ENCODE measurements at places on chromosomes 2 and 18.

DNA sequence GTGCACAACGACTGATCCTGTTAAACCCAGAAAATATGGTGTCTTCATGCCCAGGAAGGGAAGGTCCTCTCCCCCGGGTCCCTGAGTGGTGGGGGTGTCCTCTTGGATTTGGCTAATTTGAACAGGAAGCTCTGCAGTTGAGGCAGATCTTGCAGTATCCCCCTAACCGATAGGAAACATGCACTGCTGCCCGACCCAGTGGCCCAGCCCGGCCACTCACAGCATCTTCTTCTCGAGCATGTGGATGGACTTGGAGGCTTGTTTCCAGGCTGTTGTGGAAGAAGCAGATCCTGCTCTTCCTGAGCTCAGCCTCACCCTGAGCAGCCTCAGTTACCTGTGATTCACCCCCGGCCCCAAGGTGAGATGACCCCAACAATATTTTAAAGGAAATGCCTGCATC lies 46.4 kb upstream of the ASB1 start:
- DNase-seq = no peak

DNA sequence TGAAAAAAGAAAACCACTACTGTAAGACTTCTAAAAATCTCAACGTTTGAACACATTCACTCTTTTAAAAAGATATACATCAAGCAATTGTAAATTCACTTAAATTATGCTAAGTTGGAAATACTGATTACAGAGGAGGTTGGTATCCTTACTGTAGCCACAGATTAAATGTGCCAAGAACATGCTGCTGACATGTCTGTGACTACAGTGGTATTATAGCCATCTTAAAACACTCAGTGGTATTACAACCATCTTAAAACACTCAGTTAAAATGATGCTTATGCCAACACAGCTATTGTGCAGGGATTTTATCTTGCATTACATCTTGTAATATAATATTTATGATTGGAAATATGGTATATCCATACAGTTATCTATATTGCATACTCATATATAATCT lies 50.0 kb downstream of the TMEM131 start:
- DNase-seq = no peak

DNA sequence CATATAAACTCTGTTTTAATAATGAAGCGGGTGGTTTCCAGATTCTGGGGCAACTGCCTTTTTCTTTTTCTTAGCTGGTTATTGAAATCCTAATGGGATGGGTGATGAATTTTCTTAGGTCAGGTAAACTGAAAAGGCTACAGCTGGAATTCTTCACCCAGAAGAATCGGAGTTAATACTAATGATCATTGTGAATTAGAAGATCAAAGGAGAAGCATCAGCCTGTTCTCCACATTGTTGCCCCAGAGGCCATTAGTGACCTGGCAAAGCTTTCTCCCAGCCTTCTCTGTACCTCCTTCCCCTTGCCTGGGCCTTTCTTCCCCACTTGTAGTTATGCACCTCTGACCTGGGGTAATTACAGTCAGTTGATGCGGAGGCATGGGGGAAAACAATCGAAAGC lies 82.8 kb downstream of the MEIS1 start:
- no peak for DNase-seq

DNA sequence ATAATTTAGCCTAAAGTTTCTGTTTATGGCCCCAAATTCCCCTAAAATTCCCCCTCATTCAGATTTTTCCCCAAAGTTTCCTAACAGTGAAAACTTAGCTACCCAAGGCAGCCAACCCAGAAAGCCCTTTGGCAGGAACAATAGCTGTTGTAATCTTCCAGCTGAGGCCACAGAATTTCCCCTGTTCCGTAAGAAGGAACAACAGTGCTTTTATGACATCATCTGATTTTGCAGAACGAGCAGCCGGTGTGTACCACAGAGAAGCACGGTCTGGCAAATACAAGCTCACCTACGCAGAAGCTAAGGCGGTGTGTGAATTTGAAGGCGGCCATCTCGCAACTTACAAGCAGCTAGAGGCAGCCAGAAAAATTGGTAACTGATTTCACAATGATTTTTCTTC lies 6.3 kb downstream of the TNFAIP6 start:
- DNase-seq = peak; percentile 58

- DNase-seq = peak; percentile 51
Observed at GRCh38 chr2:236512902-236513435, 56.7 kb upstream of the ACKR3 start.

DNA sequence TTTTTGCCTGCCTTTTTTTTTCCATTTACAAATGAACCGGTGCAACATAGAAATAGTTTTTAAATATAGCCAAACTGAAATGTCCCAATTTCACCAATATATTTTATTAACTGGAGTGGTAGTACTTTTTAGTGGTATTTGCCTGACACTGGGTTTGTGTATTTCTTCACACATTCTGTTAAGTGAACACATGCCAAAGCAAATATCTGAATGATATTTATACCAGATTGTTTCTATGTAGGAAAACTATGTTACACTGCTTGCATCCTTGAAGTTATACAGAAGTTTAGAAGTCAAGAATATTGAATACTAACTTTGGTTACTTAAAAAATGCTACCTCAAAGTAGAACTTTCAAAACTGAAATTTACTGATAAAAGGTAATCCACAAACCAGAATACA lies 19.4 kb upstream of the ITPRID2 start:
- DNase-seq = no peak

DNA sequence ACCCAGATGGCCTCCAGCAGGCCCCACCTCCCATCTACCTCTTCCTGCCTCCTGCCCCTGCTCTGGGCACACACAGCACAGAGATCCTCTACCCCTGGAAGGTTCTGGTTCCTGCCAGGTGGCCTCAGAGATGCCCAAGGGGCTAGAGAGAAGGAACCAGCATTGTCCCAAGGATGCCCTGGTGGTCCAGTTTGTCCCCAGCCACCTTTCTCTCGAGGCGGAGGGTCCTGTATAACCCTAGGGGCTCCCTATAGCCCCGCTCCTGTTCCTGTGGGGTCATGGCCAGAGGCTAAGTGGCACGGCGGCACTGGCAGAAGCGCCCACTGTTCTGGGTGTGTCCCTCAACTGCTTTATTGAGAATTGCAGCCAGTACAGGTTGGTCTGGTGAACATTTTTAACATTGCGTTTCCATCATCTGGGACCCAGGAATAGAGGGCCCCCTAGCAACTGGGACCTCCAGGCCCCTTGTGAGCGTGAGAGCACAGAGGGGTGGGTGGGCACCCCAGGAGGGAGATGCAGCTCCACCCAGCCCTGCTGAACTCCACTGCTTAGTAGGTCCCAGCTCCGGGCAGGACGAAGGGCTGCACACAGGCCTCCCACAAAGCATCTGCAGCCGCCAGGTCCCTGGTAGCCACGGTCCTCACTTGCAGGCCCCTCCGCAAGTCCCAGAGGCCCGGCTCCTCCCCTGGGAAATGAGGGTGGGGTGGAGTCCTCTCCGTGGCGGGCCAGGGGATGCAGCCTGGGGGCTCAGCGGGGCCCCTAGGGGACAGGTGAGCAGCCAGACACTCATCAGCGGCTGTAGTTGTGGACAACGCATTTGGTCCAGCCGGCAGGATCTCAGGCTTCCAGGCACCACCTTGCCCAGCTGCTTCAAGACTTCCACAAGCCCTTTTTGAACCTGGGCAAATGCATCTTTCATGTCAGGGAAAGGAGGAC lies 33.1 kb downstream of the GPC1 start:
- no peak for DNase-seq

- DNase-seq = no peak
Observed at GRCh38 chr18:12321333-12321732, 13.3 kb downstream of the TUBB6 start.
